Hematopoietic multipotent progenitor cell (in vitro differentiated cells): ENCODE measurements at places on chromosomes 5 and 9.

DNA sequence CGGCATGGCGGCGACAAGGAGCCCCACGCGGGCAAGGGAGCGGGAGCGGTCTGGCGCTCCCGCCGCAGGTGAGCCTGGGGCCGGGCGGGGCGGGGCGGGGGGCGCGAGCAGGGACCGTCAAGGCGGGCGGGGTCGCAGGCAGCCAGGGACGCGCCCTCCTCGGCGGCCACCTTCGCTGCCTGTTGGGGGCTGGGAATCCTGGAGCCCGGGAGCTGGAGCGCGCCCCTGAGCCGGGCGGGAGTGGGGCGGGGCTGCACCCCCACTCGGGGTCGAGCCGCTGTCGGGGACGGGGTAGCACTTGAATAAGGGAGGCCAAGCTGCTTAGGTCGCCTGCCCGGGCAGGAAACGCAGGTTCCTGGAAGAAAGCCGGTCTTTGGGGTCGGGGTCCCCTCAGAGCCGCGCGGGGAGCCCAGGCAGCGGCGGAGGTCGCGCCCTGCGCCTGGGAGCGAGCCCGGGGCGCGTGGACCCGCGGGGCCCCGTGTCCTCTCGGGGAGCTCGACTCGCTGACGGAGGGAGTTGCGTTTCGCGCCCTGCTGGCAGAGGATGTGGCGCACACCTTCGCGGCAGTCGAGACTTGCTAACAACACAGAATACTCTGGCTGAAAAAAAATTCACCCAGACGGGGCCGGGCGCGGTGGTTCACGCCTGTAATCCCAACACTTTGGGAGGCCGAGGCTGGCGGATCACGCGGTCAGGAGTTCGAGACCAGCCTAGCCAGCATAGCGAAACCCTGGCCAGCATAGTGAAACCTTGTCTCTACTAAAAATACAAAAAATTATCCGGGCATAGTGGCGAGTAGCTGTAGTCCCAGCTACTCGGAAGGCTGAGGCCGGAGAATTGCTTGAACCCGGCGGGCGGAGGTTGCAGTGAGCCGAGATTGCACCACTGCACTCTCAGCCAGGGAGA, 552 bp downstream of the OTULINL start:
- peak; percentile 67 for DNase-seq

DNA sequence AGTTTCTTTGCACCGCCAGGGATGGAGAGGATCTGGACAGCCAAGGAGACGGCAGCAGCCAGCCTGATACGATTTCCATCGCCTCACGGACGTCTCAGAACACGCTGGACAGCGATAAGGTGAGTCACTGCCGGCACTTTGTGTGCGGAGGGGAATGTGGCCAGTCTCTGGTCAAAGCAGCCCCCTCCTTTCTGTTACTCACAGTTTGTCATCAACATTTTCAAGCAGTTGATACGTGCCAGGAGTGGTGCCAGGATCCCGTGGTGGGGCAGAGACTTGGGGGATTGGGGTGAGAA, 175.1 kb upstream of the OTULINL start:
- DNase-seq: no peak

GRCh38 chr5:74342948-74343682, 297.4 kb downstream of the ENC1 start:
- DNase-seq: no peak

DNA sequence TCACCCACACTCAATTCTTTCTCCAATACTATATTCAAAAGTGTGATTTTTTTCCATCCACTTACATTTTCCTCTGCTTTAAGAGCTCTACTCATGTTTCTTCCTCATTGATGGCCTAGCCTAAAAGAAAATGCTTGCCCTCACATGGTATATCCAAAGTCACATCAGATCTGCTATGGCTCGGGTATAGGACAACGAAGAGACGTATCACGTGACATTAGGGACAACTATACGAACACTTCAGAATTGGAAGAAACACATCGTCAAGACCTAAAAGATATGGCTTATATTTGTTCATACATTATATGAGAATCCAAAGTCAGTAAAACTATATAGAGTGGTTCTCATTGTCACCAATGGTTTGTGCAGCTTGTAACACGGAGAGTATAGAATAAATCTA, 8.2 kb upstream of the ISL1 start:
- DNase-seq: no peak

GRCh38 chr5:72364171-72364570, 44.0 kb downstream of the PTCD2 start:
- no peak for DNase-seq

- no peak for DNase-seq
Observed at GRCh38 chr9:122340161-122340560, 30.7 kb upstream of the PTGS1 start.

DNA sequence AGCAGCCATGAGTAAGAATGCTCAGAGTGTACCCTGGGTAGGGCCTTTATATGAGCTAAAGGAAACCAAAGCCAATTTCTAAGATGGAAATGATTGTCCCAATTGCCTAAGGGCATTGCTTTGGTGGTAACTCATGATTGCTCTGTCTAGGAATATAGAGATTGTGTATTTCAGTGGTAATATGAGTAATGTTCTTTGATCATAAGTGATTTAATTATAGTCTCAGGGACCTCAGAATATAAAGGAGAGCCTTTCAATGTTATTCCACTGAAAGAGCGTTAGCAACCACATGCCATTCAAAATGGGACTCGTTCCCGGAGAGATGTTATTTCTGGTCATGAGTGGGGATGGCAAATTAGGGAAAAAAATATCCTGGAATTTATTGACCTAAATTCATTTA, 340.5 kb downstream of the ARHGEF28 start:
- no peak for DNase-seq

DNA sequence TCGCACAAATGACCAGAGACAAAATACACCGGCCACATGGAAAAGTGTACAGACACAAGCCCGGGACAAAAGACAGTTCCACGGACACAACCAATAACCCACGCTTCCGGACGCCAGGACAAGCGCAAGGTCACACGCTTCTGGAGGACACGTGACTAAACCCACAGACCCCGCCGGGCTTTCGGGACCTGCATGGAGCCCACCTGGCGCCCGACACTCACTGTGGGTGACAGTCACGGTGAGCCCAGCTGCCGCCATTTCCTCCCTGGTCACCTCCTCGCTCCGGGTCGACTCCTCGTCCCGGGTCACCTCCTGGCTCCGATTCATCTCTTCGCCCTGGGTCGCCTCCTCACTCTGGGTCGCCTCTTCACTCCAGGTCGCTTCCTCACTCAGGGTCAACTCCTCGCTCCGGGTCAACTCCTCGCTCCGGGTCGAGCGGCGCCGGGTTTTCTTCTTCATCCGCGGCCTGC, 470 bp downstream of the BAG1 start:
- no peak for DNase-seq

GRCh38 chr9:1647776-1648175, 367.4 kb upstream of the SMARCA2 start:
- DNase-seq: no peak

- no peak for DNase-seq
Observed at GRCh38 chr5:9789777-9790176, 159.6 kb upstream of the TAS2R1 start.

GRCh38 chr5:106028314-106028713, 1642.4 kb downstream of the EFNA5 start:
- DNase-seq: no peak

DNA sequence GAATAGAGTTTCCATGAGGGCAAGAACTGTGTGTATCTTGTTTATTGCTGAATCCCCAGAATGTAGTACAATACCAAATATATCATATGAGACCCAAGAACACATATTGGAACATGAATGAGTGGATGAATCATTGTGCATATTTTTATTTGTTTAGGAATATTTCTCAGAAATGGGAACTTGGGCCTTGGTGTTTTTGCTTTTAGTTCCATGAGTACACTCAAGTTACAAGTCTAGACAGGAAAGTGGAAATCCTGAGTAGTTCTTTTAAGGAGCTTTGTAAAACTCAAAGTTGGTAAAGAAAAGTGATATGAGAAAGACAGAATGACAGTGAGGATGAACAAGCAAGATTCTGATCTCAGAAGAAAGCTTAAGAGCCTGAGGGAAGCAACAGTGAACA, 647.0 kb downstream of the EFNA5 start:
- DNase-seq: no peak

DNA sequence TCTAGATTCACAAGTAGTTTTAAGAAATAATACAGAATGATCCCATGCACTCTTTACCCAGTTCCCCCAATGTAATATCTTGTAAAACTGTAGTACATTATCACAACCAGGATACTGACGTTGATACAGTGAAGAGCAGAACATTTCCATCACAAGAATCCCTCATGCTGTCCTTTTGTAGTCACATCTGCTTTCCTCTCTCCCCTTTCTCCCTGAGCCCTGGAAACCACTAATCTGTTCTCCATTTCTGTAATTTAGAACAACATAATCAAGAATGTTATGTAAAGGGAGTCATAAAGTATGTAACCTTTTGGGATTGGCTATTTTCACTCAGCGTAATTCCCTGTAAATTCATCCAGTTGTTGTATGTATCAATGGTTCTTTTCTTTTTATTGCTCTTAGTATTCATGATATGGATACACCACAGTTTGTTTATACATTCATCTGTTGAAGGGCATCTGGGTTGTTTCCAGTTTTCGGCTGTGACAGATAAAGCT, 61.1 kb downstream of the ERCC6L2 start:
- DNase-seq: no peak

GRCh38 chr9:107717529-107718314, 228.2 kb upstream of the KLF4 start:
- no peak for DNase-seq

- DNase-seq: no peak
Observed at GRCh38 chr5:58040044-58040443, 419.8 kb downstream of the PLK2 start.

GRCh38 chr5:141773779-141774562, 91.9 kb upstream of the ARAP3 start:
- DNase-seq: no peak

GRCh38 chr5:131957721-131958441, 12.4 kb upstream of the MEIKIN start:
- no peak for DNase-seq

DNA sequence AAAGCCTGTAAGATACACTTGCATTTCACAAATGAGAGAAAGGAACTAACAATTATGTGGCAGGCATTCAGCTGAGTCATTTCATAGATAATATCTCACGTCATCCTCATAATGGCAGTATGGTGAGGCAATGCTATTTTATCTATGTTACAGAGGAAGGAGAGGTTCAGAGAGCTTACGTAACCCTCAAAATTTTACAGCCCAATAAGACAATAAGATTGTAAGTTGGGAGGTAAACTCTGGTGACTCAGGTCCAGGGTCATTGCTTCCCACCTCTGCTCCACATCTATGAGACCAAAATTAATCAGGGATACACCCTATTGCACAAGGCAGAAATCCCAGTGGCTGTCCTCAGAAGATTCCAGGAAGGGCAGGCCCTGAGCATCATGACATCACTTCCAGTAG, 309.7 kb downstream of the NSG2 start:
- DNase-seq: no peak

DNA sequence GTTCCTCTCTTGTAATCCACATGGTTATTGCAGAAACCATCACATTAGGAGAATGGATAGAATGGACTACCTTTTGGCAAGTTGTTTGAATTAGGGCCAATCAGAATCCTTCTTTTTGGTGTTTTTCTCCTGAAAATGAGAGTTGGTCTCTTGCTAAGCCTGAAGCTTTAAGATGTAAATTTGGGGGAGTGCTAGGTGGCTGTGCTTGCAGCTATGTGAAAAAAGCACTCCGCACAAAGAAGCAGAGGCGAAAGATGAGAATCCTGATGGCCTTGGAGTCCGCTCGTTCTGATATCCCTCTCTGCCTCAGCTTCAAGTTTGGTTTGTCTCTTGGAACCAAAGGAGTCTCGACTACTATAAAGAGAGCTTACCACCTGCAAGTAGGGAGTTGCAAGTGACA, 63.6 kb downstream of the INIP start:
- no peak for DNase-seq

- DNase-seq: no peak
Observed at GRCh38 chr9:2593744-2594143, 27.8 kb upstream of the VLDLR start.

GRCh38 chr5:132557478-132558172, 848 bp downstream of the RAD50 start:
- DNase-seq: no peak

- no peak for DNase-seq
Observed at GRCh38 chr9:113522419-113522818, 58.9 kb downstream of the RGS3 start.

- no peak for DNase-seq
Observed at GRCh38 chr5:24235946-24236345, 408.8 kb downstream of the CDH10 start.

DNA sequence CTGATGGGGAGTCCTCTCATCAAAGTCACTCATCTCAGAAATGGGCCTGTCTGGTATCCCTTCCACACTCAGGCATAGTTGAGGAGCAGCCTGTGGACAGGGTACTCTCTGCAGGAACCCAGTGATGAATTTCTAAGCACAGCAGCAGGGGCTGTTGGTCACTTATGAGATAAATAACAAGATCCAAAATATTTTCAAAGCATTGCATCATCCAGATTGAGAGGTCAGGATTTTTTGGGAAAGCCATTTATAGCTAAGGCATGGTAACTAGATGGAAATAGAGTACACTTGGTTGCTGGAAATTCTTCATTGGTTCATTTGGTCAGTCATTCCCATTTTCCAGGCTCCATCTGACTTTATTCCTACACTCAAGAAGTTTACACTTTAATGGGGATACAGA, 246.8 kb upstream of the RAI14 start:
- DNase-seq: no peak

- no peak for DNase-seq
Observed at GRCh38 chr9:12604164-12604821, 88.9 kb upstream of the TYRP1 start.

GRCh38 chr5:40437452-40437861, 242.3 kb upstream of the PTGER4 start:
- DNase-seq: peak; percentile 42

DNA sequence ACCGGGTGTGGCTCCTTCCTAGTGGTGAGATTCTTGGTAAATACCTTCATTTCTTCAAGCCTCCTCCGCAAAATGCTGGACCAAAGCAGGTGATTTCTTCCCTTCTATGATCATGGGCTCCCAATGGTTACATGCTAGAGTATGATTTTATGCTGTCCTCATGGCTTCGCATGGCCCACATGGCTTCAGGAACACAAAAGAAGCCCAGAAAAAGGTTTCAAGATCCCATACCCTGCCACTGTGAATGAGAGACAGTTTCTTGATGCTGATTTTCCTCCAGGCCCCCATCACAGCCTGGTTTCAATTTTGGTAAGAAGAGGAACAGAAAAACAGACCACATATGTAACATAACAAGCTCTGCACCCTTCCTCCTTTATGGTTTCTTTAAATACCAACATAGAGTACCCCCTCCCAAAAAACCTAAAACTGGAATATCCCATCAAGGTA, 2.4 kb upstream of the RXFP3 start:
- no peak for DNase-seq

DNA sequence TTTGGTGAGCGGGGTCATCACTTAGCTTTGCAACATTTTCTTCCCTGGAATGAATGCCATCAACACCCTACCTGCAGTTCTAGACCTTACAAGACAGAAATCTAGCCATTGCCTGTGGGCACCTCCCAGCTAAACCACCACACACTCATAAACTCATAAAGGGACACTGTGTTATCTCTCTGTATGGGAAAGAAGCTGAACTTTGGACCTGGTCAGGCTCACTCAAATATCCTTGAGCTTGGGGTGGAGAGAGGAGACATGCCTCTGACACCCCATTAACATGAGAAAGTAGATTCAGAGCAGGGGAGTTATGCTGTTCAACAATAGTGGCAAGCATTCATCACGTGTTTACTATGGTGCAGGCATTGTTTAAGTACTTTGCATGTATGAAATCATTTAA, 205.6 kb downstream of the ZNF462 start:
- DNase-seq: no peak
